ENCODE measurements at places on chromosomes 1 and 21.

GRCh38 chr1:101344745-101345144 lies 107.9 kb downstream of the S1PR1 start:
- no peak for DNase-seq

DNA sequence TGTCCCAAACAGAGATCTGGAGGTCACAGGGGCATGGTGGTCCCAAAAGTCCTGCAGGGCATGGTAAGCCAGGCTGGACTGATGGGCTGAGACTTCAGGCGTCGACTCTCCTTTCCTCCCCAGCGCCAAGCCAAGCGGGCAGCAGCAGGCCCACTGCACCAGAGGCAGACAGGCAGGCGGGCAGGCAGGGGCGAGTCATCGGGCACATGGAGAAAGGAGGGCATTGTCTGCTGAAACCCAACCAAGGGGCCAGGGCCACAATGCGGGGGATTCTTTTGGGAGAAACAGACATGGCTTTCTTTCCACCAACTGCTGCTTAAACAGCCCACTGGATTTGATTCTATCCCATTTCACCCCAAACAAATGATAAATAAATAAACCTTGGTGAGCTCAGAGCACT lies 46.2 kb downstream of the TRABD2B start:
- DNase-seq, result no peak

DNA sequence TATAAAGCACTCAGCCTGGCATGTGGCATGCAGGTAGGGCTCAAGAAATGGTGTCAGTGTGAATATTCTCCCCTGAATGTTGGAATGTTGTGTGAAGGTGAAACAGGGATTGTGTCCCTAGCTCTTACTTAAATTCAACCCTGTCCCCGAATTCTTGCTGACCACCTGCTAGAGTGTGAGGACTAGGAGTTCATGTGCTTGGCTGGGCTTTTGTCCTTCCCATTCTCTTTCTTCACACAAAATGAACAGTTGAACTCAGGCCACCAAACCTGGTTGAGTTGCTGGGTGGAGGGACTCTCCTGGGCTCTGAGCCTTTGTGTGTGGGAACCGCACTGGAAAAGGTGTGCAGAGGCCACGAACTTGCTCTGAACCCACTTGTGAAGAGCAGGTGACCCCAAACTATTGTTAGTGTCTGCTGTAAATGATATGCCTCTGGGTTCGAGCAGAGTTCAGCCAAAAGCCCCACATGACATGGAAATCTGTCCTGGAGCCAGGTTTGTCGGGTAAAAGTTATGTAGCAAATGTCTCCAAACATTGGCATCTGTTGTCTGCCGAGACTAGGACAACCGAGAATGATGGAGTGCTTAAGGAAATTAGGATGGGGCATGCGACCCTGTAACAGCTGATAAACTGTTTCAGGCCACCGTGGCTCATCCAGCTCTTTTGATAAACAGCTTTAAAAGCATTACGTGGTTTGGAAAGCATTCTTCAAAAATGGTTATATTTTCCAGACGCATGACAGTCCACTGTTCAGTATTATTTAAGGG lies 144.2 kb downstream of the DHRS3 start:
- DNase-seq, result no peak

- no peak for DNase-seq
Observed at GRCh38 chr1:147673406-147673805, 3.1 kb upstream of the ACP6 start.

DNA sequence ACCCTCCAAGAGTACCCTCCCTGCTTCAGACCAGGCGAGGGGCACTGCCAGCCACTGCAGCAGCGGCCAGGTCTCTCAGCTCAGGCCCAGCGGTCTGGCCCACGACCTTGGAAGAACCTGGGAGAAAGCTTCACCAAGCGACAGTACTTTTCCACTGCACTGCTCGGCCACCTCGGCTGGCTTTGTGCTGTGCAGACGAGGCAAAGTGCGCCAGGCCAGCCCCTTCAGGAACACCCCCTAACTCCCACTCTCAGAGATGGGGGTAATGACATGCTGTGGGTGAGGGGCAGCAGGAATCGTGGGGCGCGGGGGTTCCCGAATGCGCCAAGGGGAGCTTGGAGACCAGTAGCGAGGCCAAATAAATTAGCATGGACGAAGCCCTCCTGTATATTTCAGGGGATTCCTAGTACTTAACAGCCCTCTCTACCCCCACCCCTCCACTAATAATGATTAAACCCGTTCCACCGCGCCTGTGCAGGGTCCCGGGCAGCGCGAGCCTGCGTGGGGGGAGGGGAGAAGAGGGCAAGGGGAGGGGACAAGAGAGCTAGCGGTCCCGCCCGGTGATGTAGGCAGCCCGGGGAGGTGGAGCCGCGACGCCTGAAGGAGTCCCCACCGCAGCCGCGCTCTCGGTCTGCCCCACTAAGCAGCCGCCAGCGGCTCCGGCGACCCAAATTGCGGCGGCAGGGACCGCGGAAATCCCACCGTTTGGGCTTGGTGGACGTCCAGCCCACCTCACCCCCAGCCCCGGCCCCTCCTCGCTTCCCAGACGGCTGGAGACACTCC lies at the start of gene FAM43B:
TSS of gene FAM43B (plus strand) at position 629 of the 783 bp plus-strand sequence. CDS start 401 bp downstream, outside the sequence.
- DNase-seq, result no peak

- no peak for DNase-seq
Observed at GRCh38 chr1:163744301-163744887, 422.6 kb downstream of the NUF2 start.

- no peak for DNase-seq
Observed at GRCh38 chr1:14112613-14113012, 412.6 kb downstream of the PRDM2 start.

- DNase-seq, result no peak
Observed at GRCh38 chr1:234633246-234634003, 23.4 kb upstream of the IRF2BP2 start.

GRCh38 chr1:226737819-226738420 lies 1.2 kb downstream of the ITPKB start:
- DNase-seq, result no peak

- no peak for DNase-seq
Observed at GRCh38 chr1:182175361-182175931, 113.9 kb upstream of the ZNF648 start.

DNA sequence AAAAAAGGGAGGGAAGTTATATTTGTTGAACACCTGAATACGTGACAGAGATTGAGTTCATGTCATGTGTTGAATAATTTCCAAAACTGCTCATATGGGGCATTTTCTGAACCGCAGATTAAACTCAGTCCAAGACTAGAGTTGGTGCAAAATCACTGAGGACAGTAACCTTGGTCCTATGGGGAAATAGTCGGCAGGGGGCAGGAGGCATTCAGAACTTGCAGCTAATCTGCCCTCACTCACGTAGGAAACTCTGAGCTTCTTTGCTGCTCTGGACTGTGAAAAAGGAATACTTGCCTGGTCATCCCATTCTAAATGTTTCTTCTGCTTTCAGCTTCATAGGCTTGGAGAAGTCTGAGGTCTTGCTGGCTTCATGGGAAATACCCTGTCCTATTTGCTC lies 228.3 kb upstream of the ZP4 start:
- no peak for DNase-seq

- DNase-seq, result no peak
Observed at GRCh38 chr1:164910671-164911070, 351.7 kb downstream of the PBX1 start.

DNA sequence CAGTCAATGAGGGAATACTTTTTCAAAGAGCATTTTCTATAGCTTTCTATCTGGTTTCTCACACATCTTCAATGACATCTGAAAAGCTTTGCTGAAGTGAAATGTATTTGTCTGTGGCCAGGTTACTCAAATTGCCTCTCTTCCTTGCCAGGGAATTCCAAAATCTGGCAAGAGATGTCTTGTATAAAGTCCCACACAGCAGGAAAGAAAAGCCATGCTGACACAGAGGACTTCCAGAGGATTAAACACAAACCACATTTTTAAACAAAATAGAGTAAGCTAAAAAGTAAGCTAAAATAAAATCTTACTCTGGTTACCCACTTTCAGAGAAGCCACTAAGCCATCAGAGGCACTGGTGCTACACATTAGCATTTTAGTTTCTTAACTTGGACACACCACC lies 93.1 kb upstream of the BCAR3 start:
- DNase-seq, result no peak

GRCh38 chr1:97680894-97681293 lies 239.9 kb downstream of the DPYD start:
- DNase-seq, result no peak

GRCh38 chr1:202685641-202686040 lies 24.6 kb downstream of the SYT2 start:
- DNase-seq, result no peak

- DNase-seq, result no peak
Observed at GRCh38 chr1:56284928-56285327, 294.4 kb downstream of the PLPP3 start.

DNA sequence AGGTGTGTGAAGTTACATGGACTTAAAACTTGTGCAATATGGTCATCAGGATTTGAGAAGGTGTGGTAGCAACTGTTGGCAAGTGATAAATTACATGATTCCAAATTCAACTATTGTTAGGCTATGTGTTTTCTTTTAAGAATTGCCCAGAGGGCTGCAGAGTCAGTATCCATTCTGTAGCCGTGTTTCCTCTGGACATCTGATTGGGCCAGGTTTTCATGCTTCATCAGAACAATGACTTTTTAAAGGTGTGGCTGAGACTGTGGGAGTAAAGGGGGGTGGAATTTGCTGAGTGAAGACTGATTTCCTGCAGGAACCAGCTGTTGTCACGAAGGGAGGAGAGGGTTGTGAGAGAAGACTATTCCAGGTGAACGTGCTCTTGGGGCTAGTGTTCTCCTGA lies 1.7 kb upstream of the HRNR start:
- DNase-seq, result no peak

DNA sequence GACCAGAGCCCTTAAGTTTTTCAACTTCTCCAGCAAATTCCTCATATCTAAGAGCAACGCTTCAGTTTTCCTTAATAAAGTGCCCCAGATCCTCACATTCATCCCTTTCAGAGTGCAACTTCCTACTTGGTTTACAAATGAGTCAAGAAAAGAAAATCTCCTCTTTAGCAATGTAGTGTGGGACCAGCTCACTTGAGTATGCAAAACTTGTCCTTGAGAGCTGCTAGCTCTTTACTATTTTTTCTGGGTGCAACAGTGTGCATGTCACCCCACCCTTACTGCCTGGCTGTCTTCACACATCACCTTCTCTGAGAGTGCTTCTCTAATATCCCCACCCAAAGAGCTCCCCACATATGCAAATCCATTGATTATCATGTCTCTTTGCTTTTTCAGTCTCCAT lies 203.1 kb upstream of the CAMK1G start:
- DNase-seq, result no peak

DNA sequence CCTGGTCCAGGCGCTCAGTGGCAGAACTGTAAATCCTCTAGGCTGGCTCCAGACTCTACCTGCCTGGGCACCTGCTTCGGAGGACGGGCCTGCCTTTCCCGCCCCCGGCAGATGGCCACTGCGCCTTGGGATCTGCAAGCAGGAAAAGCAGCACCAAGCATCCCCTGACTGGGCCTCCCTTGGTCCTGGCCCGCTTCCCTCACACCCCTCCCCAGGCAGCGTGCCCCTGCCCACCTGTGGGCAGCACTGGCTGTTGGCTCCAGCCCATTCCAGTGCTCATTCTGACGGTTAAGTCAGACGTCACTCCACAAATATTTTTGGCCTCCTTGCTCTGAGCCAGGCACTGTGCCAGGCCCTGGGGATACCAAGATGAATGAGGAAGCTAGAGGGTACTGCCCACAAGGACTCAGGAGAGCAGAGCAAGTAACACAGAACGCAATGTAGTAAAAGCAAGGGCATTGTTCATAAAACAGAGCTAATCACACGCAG lies 22.0 kb upstream of the BLACAT1 start:
- DNase-seq, result no peak

- no peak for DNase-seq
Observed at GRCh38 chr1:28395181-28395580, 25.6 kb downstream of the PHACTR4 start.

GRCh38 chr1:108017698-108018097 lies 52.7 kb upstream of the VAV3 start:
- DNase-seq, result no peak

GRCh38 chr1:92951141-92951582 lies 10.1 kb downstream of the DIPK1A start:
- DNase-seq, result no peak

- DNase-seq, result no peak
Observed at GRCh38 chr1:221727146-221728036, 14.5 kb downstream of the DUSP10 start.

DNA sequence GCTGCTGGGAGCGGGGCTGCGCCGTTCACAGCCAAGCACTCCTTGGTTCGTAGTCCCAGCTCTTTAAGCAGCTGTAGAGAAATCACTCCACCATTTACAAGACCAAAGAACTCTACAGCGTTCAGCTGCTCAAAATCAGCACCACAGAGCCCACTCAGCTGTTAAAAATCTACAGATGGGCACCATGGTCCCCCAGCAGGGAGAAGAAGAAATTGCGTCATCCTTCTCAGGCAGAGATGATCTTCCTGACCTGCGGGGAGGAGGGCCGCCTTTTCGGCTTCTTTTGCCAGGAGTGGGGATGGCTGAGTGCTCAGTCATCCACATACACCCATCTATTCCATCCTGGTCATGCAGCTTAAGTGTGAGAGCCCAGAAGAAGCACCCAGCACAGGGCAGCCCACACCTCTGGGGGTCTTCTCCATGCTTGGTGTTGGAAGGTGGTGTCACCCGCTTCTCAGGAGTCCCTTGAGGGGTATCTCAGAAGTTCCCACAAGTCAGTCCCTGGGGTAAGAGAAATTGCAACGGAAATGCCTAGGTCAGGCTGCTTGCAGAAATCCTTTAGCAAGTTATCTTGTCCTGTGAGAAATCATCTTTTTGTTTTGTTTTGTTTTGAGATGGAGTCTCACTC lies 163.8 kb downstream of the NPHP4 start:
- DNase-seq, result no peak

- no peak for DNase-seq
Observed at GRCh38 chr1:218080863-218081262, 204.2 kb upstream of the RRP15 start.

GRCh38 chr1:23013657-23014056 lies 2.0 kb downstream of the TEX46 start:
- no peak for DNase-seq

GRCh38 chr1:243507672-243508302 lies 251.9 kb downstream of the SDCCAG8 start:
- DNase-seq, result no peak

All from KG1 (cell line).